Fibroblast of mammary gland (primary cell): ENCODE measurements at places on chromosomes 16 and 17.

DNA sequence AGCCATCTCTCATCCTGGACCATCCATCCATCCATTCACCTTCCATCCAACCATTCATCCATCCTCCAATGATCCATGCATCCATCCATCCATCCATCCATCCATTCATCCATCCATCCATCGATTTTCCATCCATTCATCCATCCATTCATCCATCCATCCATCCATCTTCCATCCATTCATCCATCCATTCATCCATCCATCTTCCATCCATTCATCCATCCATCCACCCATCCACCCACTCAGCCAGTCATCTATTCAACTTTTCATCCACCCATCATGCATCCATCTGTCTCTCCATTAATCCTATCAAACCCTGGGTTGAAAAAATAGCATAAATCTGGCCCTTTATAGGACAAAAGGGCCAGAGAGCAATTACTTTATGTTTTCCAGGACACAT is 158.3 kb upstream of the WSCD1 start:
- no peak for DNase-seq

- DNase-seq = no peak
Observed at GRCh38 chr16:12815361-12815760, 11.7 kb upstream of the CPPED1 start.

GRCh38 chr16:22327446-22327775 is 30.2 kb downstream of the POLR3E start:
- DNase-seq = no peak

DNA sequence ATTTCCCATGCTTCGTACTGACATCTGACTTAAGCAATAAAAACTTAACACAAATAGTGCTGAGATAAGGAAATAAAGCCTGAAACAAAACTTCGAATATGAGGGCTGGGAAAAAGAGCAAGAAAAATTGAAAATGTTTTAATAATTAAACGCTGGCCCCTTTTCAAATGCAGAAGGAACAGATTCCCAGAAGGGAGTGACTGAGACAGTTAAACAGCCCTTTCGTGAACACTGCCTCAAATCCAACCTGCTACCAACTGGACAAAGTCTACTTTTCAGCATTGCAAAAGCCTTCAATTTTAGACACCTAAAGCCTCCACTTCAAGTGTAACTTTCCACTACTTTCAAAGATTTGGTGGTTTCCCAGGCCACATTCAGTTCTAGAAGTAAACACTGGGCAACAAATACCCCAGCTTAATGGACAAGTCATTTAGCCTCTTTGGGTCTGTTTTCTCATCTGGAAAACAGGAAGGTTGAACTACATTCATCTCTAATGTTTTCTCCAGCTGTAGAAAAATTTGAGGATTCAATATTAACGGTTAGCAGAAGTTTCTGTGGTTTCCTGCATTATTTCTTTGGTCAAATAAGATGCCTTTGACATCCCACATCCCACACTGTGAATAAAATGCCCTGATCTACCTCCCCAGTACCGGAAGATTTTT is 11.8 kb downstream of the RFFL start:
- peak; percentile 20 for DNase-seq

GRCh38 chr17:30249460-30249859 is 14.0 kb upstream of the SLC6A4 start:
- DNase-seq = no peak

GRCh38 chr17:78210111-78210510 is 3.9 kb upstream of the BIRC5 start:
- no peak for DNase-seq

- DNase-seq = no peak
Observed at GRCh38 chr16:54106057-54106456, 180.5 kb downstream of the IRX3 start.

- no peak for DNase-seq
Observed at GRCh38 chr17:2955931-2956582, 107.3 kb downstream of the OR1D5 start.
